ENCODE measurements at places on chromosomes 2 and 18.

- DNase-seq = no peak
Observed at GRCh38 chr18:31596081-31596872, 4.6 kb downstream of the TTR start.

DNA sequence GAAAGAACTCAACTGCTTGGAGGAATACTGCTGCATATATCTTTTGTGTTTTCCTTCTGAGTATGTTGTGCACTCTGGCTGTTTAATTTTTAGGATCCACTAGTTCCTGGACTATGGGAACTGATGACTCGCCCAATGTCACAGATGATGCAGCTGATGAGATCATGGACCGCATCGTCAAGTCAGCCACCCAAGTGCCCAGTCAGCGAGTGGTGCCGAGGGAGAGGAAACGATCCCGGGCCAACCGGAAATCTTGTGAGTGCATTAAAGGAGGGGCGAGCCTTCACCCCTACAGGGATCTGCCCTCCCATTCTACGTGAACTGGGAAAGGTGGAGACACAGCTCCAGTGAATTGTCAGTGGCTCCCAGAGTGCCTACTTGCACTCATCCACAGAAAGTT lies 59.6 kb downstream of the TPGS2 start:
- DNase-seq = no peak

- DNase-seq = no peak
Observed at GRCh38 chr2:58494071-58494501, 253.0 kb upstream of the FANCL start.

DNA sequence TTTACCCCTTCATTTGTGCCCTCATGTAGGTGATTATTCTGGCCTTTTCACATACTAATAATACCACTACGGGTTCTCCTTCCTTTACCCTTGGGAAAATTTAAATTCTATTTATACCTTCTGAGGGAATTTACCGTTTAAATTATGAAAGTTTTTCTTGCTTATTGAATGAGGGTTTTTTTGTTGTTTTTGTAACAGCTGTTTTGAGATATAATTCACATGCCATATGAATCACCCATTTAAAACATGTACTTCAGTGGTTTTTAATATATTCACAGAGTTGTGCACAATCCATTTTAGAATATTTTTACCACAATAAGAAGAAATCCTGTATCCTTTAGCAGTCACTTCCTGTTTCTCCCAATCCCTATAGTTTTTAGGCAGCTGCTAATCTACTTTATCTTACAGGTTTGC lies 54.7 kb downstream of the EML4 start:
- no peak for DNase-seq

- DNase-seq = no peak
Observed at GRCh38 chr2:133888621-133889219, 320.5 kb upstream of the NCKAP5 start.

GRCh38 chr2:120345608-120346007 lies 328 bp upstream of the INHBB start:
- DNase-seq = no peak

- DNase-seq = no peak
Observed at GRCh38 chr2:234991793-234992192, 40.0 kb downstream of the SH3BP4 start.

GRCh38 chr2:207416111-207416510 lies 113.7 kb upstream of the CREB1 start:
- DNase-seq = no peak

DNA sequence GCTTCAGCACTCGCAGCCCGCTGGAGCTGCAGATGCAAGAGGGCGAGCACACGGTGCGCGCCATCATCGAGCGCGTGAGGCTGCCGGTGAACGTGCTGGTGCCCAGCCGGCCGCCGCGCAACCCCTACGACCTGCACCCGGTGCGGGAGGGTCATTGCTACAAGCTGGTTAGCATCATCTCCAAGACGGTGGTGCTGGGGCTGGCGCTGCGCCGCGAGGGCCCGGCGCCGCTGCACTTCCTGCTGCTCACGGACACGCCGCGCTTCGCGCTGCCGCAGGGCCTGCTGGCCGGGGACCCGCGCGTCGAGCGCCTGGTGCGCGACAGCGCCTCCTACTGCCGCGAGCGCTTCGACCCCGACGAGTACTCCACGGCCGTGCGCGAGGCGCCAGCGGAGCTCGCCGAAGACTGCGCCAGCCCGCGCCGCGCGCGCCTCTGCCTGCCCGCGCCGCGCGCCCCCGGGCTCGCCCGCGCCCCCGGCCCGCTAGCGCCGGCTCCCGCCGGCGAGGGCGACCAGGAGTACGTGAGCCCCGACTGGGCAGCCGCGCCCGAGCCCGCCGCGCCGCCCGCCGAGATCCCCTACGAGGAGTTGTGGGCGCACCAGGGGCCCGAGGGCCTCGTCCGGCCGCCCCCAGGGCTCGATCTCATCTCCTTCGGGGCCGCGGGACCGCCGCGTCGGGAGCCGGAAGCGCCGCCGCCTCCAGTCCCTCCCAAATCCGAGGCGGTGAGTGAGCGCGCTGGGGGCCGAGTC lies 11.8 kb downstream of the GAREM2 start:
- no peak for DNase-seq

DNA sequence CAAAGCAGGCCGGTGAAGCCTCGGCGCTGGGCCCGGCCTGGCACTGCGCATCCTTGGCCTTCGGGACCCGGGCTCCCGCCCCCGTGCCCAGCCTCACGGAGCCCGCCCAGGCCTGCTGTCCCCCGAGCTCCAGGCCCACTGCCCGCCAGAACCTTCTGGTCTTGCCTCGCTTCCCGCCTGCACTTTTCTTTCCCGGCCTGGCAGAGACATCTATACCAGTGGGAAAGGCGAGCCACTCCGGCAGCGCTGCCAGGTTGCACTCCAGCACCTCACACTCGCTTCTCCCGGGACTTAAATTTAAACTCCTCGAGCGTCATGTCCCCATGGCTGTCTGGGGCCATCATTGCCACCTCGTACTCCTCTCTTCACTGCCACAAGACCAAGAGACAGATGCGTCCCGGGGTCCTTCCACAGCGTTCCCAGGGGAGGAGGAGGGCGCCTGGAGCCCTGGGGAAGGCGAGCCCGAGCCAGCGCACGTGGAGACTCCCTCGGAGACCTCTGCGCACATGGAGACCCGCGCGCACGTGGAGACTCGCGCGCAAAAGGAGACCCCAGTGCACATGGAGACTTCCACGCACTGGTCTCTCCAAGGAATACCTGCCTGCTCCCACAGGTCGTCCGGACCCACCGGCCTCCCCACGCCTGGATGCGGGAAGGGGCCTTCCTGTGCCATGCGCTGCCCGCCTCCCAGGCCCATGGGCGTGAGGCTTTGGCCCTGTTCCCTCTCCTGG lies 253.1 kb upstream of the SALL3 start:
- DNase-seq = no peak

DNA sequence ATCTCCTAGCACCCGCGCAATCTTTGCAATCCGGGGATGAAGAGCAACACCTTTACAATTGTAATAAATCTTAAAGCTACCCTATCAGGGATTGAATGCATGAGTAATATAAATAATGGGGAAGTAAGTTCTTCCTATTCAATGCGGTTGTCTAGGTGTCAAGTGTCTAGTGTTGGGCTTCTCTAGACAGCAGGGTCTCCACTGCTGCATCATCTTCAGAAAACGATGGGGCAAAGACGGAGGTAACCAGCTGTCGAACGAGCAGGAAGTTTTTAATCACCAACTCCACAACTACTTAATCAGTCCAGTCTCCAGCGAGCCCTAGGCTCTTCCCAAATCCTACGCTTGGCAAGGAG lies 573 bp downstream of the STAM2 start:
- no peak for DNase-seq

- no peak for DNase-seq
Observed at GRCh38 chr2:85238607-85239006, 89.2 kb downstream of the TGOLN2 start.

GRCh38 chr18:10076502-10077030 lies 162.8 kb downstream of the VAPA start:
- no peak for DNase-seq

DNA sequence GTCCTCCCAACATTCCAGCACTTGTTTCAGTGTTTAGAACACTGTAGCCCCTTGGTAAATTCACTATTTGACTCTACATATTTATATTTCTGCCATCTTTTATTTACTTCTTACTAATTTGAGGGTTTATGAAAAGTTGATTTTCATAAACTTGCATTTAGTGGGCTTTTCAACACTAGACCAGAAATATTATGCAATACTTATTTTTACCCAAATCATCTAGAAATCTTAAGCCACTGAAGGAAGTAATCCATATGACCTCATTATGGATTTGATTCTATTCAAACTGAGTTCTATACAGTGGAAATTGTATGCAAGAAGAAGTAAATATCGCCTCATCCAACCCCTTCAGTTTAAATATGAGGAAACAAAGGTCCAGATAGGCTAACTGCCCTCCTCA lies 92.6 kb upstream of the VRK2 start:
- no peak for DNase-seq

- no peak for DNase-seq
Observed at GRCh38 chr2:95761556-95761955, 169.8 kb downstream of the TRIM43 start.

DNA sequence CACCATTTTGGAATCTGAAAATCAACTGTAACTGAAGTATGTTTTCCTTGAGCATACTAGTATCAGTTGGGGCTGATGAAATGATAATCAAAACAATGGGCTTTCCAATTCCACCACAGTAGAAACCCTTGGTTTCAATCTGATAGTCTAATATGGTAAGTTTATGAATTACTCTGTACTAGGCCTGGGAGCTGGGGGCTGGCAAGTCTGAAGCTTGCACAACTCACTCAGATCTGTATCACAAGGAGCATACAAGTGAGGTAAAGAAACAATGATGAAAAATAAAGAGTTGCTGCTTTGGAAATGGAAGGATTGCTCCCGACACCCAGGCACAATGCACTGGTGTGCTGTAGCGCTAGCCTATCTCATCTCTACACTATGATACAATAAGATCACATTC lies 19.4 kb downstream of the ZEB2 start:
- no peak for DNase-seq

GRCh38 chr2:127305990-127306585 lies 12.1 kb upstream of the ERCC3 start:
- no peak for DNase-seq

GRCh38 chr18:24246143-24246542 lies 107.3 kb downstream of the CABYR start:
- DNase-seq = no peak

GRCh38 chr18:49833814-49834213 lies 20.5 kb upstream of the ACAA2 start:
- no peak for DNase-seq

- DNase-seq = no peak
Observed at GRCh38 chr2:237863689-237864443, 4.4 kb downstream of the RAMP1 start.

GRCh38 chr2:11837875-11838734 lies 91.7 kb downstream of the LPIN1 start:
- DNase-seq = no peak

GRCh38 chr2:190781604-190782198 lies 98.9 kb upstream of the GLS start:
- no peak for DNase-seq

DNA sequence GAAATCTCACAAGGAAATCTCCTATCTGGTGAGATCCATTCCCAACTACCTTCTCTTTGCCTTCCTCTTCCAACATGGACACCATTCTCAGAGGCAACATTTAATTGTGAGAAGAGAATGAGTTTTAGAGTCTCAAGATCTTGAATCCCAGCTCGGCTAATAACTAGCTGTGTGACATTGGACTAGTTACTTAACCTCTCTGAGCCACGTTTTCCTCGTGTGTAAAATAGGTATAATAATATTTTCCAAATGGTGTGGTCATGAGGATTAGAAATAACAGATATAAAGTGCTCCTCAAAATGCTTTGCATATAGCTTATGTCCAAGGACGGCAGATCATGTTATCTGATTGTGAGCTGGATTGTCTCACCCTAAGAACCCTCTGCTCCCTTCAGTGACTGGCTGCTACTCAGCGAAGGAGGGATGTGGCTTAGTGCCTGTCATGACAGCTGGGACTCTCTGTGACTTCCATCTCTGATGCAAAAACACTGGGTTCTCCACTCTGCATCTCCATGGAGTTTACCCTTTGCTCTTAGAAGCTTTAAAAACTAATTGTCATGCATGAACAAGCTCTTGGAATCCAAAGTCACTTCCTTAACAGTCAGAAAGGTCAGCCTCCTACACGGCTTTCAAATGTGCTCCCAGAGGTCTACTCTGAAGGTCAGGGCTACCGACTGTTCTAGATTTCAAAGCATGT lies 38.4 kb upstream of the MRPL19 start:
- DNase-seq = no peak

DNA sequence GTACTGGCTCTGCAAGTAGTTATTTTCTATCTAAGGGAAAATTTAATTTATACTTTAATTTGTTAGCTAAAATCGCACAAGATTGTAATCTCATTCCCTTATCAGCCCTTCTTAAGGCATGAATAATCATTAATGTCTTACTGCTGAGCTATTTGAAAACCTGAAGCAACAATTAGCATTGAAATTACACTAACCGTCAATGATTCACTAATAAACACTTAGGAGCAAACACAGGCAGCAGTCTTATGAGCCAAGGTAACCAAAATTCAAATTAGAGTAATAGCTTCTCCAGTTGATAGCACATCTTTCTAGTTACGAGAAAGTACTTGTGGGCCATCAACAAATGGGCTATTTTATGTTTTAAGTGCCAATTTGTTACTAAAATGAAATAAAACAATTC lies 1289.7 kb downstream of the LRP1B start:
- DNase-seq = no peak

DNA sequence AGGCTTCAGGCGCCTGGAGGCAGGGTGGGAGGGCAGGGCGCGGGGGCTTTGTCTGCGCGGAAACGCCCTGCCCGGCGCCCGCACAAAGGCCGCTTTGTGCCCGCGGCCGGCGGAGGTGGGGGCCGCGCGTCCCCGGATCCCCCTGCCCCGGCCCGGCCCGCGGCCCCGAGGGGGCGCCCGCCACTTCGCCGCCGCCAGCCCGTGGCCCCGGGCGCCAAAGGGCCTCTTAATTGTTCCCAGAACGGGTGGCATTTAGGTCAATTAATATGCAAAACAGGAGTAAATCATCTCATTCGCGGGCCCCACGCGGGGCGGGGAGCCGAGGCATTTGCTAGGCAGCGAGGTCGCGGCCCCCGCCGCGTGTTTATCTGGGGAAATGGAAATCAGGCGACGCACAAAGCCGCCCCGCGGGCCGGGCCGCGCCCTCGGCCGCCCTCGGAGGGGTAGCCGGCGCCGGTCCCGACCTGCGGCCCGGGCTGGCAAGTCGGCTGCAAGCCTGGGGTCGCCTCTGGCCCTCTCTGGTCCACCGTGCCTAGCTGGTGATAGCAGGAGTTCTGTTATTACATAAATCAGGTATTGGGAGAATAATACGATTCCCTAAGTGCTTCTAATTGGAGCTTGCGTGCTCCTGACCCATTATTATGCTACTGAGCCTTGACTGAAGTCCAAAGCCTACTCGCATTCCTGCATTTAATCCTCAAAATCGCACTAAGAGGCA lies 148.2 kb upstream of the GLI2 start:
- DNase-seq = no peak

- no peak for DNase-seq
Observed at GRCh38 chr2:180747728-180748127, 232.7 kb upstream of the UBE2E3 start.

DNA sequence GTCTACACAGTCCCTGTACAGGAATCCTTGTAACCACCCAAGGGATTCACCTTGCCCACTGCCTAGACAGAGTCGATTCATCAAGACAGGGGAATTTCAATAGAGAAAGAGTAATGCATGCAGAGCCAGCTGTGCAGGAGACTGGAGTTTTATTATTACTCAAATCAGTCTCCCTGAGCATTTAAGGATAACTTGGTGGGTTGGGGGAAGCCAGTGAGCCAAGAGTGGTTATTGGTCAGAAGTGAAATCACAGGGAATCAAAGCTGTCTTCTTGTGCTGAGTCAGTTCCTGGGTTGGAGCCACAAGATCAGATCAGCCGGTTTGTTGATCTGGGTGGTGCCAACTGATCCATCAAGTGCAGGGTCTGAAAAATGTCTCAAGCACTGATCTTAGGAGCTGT lies 17.8 kb upstream of the FAM98A start:
- DNase-seq = no peak

Data from cortex of kidney (tissue), 1 donor.